ENCODE measurements at places on chromosomes 6 and 20.
A peak's percentile ranks its signal among the peaks of the same experiment; 100 is the strongest.

DNA sequence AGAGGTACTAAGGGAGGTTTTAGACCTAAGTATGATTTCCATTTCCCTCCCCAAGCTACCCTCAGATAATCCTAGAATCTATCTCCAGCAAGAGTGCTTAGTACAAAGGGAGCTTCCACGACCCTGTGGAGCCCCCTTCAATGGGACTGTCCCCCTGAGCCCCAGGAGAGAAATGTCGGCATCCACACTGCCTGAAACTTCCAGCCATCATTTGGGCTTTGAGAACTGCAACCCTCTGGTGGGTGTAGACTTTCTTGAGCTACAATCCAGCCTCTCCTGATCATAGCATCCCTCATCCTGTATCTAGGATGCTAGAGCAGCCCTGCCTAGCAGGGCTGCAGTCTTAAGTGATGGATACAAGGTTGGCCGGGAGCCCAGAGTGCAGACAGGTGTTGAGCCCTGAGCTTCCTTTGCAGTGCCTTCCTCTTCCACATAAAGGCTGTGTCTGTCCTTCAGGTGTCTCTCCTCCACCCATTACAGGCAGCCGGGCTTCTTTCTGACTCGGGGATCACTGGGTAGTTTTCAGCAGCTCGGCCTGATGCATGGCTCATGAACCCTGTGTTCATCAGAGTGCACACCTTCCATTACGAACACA, 424.5 kb downstream of the PREX1 start:
- DNase-seq = no peak

DNA sequence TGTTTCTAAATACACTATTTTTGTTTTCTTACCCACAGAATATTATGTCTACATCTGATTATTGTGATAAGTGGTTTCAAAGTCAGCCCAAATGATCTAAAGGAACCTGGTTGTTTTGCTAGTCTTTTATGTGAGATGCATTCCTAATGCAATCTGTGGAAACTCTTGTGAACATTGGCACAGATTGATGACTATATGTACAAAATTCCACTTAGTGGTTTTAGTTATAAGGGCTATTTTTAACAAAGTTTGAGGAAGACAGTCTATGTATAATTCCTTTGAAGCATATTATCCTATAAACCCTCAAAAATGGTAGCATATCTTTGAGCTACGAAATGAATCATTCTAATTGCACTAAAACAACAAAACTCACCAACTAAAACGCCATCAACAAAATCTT, 140.9 kb downstream of the GRIK2 start:
- no peak for DNase-seq

GRCh38 chr6:143498428-143498827, 13.1 kb downstream of the FUCA2 start:
- no peak for DNase-seq

DNA sequence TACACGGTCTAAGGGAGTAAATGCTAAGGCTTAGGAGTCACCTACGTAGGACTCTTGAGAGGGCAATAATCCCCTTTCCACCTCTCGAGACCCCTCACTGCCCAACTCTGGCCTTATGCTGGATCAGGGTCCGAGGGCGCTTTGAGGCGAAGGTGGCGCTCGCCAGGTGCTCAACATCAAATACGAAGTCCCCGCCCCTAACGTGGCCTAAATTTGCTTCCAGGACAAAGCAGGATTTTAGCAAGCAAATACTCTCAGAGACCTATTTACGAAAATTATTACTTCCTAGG, 406 bp upstream of the TRIM26 start:
- DNase-seq = no peak

- DNase-seq = peak; percentile 94
Measured at GRCh38 chr6:84763003-84763885, 1.2 kb downstream of the TBX18 start.
